ENCODE measurements at places on chromosomes 2 and 18. TPM values are rescaled to one million over a fixed set of nuclear protein-coding genes. Genes with fewer than 3 reads are reported as not detected.

- H3K27ac ChIP-seq, result peak overlapping the region; percentile 44
- H3K36me3 ChIP-seq, result no peaks in the 10 kb centered on the region
- H3K4me3 ChIP-seq, result no peak overlapping the region
- no peaks in the 10 kb centered on the region for H3K27me3 ChIP-seq
- H3K4me1 ChIP-seq, result peaks cover 45% of the 10 kb centered on the region
These were observed 6.8 kb downstream of the CYB5A start for GRCh38 chr18:74284980-74285355.

- H3K36me3 ChIP-seq, result no peaks in the 10 kb centered on the region
- peak overlapping the region; percentile 87 for H3K27ac ChIP-seq
- no peak for DNase-seq
These were observed 51.2 kb downstream of the CLIP4 start for GRCh38 chr2:29166242-29167039.

DNA sequence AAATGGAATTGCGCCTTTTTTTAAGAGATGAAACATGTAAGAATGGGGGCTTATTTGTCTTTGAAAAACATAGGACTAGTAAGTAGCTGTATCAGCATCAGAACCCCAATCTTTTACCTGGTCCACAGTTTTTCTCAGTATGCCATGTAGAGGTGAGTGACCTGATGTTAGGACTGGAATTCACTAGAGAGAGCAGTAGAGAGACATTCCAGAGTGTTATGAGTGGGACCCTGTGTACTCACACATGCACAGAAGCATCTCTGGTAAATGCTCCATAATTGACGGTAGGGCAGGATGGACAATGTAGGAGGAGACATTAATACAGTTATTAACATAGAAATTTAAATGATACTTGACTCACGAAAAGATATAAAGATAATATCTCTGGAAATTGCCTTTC, 1.4 kb upstream of the GALNT13 start:
- H3K4me1 ChIP-seq, result no peaks in the 10 kb centered on the region
- H3K27me3 ChIP-seq, result peaks cover 15% of the 10 kb centered on the region
- H3K4me3 ChIP-seq, result no peak overlapping the region
- DNase-seq, result no peak
- no peak overlapping the region for H3K27ac ChIP-seq
- no peaks in the 10 kb centered on the region for H3K36me3 ChIP-seq

- no peaks in the 10 kb centered on the region for H3K27me3 ChIP-seq
- H3K27ac ChIP-seq, result peak overlapping the region; percentile 45
- no peak overlapping the region for H3K4me3 ChIP-seq
- peaks cover 26% of the 10 kb centered on the region for H3K4me1 ChIP-seq
- DNase-seq, result no peak
- H3K36me3 ChIP-seq, result no peaks in the 10 kb centered on the region
These were observed 161.5 kb downstream of the CAPN13 start for GRCh38 chr2:30645745-30646119.

DNA sequence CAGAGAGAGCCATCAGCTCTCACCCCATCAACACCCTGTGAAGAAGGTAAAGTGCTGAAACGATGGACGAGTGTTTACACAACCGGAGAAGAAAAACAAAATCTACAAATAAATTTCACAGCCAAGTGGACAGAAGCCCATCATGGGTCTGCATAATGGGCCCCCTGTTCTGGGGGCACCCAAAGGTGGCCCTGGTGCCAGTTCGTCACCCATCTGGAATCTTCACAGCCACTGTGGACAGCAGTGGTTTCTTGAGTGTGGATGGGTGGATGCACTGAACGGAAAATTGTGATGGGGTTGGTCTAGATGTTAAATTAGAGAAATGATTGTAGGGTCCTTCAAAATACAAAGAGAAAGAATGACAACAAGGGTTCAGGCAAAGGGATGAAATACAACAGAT, 38.8 kb downstream of the ANKMY1 start:
- no peak overlapping the region for H3K27ac ChIP-seq
- no peak overlapping the region for H3K4me3 ChIP-seq
- H3K27me3 ChIP-seq, result peaks cover 6% of the 10 kb centered on the region
- H3K4me1 ChIP-seq, result no peaks in the 10 kb centered on the region

DNA sequence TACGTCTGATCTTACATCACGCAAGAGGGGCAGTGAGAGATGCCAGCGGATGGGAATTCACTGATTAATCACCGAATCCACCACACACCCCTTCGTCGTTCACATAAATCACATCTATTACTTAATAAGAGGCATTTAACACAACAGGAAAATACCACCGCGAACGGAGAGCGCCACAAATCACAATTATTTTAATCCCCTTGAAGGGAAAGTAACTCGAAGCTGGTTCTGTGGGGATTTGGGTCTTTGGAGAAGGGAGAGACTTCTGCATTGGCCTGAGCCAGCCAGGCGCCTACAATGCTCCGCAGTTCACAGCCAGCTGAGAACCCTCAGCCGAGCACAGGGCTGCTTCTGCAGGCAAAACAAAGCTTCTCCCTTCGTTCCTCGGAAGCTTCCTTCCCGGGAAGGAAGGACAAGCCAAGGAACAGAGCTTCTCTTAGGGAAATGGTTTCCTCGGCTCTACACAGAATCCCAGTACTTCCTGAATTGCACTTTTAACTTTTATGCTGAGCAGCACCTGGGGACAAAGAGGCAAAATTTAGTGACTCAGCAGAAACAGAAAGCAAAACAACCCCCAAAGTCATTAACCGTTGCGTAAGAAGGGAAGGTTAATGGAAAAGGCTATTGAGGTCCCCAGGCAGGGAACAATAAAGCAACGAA, at the start of gene LRP1B:
Gene LRP1B (minus strand): TSS at position 7 of the 660 bp plus-strand sequence. CDS start 287 bp downstream, outside the sequence.
- no peak within 1 kb of the TSS for H3K27ac ChIP-seq
- no peak for DNase-seq
- peaks cover 16% of the 10 kb centered on the region for H3K27me3 ChIP-seq
- no peaks in the 10 kb centered on the region for H3K36me3 ChIP-seq
- no peaks in the 10 kb centered on the region for H3K4me1 ChIP-seq

DNA sequence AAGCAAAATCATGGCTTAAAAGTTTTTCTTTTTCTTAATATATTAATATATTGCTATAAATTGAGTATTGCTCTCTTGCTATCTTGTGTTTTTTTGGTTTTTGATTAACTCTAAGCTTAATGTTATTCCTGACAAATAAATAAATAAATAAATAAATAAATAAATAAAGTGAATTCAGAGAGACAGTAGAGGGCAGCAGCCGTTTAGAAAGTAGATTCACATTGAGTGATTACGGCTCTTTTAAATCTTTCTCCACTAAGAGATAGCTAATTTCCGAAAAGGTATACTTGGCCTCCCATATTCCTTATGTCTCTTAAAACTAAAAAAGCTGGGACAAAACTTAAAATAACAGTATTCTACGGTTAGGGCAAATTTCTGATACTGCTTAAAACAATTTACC, 34.3 kb downstream of the MSH2 start:
- no peak for DNase-seq
- no peaks in the 10 kb centered on the region for H3K4me1 ChIP-seq
- H3K27me3 ChIP-seq, result no peaks in the 10 kb centered on the region
- H3K36me3 ChIP-seq, result no peaks in the 10 kb centered on the region
- H3K4me3 ChIP-seq, result no peak overlapping the region

DNA sequence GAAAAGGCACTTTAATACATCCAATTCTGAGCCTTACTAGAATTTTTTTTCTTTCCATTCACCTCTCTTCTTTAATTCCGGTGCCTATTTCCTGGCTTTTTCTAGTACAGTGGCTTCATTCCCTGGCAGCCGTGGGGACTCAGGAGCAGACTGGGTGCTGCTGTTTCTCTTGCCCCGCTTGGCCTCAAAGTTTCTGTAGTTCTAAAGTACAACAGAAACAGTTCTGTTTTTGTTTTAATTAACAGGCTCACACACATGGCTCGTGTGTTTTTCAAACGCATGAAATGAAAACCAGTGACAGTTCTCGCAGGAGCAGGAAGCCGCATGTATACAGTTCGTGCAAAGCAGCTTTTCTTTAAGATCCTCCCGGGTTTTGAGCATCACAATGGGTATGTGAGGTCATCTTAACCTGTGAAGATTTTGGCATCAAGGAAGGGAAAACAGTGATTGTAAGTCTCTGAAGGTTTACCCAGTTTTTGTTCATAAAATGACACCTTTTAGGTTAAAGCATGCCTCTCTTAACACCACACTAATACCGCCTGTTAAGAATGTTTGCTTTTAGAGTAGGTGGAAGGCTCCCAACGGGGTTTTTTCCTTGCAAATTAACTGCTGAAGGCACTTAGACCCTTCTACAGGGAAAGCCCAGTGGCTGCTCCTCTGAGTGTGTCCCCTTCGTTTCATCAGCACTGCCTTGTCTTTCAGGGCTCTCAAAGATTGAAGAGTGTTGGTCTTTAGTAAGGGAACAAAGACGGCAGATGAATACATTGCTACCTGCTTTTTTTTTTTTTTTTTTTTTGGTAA, 5.8 kb downstream of the FZD7 start:
- no peaks in the 10 kb centered on the region for H3K27me3 ChIP-seq
- H3K4me3 ChIP-seq, result peak overlapping the region; percentile 2
- no peaks in the 10 kb centered on the region for H3K36me3 ChIP-seq
- H3K27ac ChIP-seq, result peak overlapping the region; percentile 98

DNA sequence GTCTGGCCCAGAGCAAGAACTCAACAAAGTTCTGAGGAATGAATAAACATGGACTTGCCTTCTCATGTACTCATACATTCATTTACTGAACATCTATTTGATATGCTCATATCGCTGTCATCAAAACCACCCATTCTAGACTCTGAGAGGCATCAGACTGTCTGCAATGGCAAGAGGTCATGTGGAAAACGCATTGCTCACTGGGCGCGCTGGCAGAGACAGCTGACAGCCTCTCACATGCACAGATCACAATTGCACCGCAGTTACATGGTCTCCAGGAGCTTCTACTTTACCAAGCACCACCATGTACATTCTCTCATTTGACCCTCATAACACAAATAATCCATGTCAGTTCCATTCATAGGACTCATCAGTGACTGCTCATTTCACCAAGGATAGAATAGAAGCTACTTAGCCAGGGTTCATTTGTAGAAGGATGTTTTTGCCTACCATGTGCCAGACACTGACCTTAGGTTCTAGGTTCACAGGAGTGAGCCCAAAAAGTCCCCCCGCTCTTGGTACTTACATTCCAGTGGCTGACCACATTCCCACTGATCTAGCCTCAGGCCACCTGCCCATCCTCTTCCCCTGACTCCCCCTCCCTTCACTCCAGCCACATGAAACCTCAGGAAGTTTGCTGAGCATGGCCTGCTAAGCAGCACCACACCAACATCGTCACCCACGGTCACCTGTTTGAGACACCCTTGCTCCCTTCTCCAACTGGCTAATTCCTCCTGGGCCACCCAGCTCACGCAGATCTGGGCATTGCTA, 6.1 kb downstream of the FAM124B start:
- no peaks in the 10 kb centered on the region for H3K36me3 ChIP-seq
- no peaks in the 10 kb centered on the region for H3K4me1 ChIP-seq
- no peaks in the 10 kb centered on the region for H3K27me3 ChIP-seq
- H3K27ac ChIP-seq, result no peak overlapping the region
- no peak for DNase-seq
- H3K4me3 ChIP-seq, result peak overlapping the region; percentile 2

GRCh38 chr2:20584399-20585358, 66.2 kb downstream of the HS1BP3 start:
- H3K4me1 ChIP-seq, result peaks cover 33% of the 10 kb centered on the region
- H3K4me3 ChIP-seq, result no peak overlapping the region
- no peaks in the 10 kb centered on the region for H3K27me3 ChIP-seq
- peak overlapping the region; percentile 7 for H3K27ac ChIP-seq

GRCh38 chr2:57947398-57947797, 99.2 kb upstream of the VRK2 start:
- no peak for DNase-seq
- no peaks in the 10 kb centered on the region for H3K4me1 ChIP-seq
- H3K27me3 ChIP-seq, result no peaks in the 10 kb centered on the region
- H3K27ac ChIP-seq, result no peak overlapping the region
- no peak overlapping the region for H3K4me3 ChIP-seq
- H3K36me3 ChIP-seq, result no peaks in the 10 kb centered on the region

Gene CNTNAP5
- not detected for total RNA-seq

Gene RPL31
- 780 TPM for total RNA-seq

Gene ZAP70
- total RNA-seq, result 0.25 TPM

Gene VIT
- total RNA-seq, result 27.3 TPM

Gene HSBP1L1
- 9.3 TPM for total RNA-seq

Gene ANKRD30BL
- total RNA-seq, result not detected

Gene LOXHD1
- not detected for total RNA-seq
